Stimulated activated CD8-positive, alpha-beta memory T cell treated with anti-CD3 and anti-CD28 coated beads, Interleukin-12 subunit alpha, Interleukin-12 subunit beta, amount 100 ng/mL, for 1 hour (primary cell): ENCODE measurements at places on chromosomes 7 and 10.

DNA sequence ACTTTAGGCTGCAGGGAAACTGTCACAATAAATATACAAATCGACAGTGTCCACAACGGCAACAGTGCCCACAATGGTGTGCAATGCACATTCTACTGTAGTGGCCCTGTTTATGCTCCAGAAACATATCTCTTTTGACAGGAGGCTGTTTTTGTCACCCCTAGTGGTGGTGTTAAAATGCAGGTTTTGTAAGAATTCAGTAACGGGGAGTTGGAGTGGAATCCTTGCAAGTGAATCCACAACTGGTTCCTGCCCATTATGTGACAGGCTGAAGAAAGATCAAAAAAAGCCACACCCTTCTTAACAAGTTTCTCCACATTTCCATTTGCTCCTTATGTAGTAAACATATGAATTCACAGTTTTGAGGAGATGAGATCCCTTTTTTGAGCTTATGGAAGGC lies 58.5 kb downstream of the BEND7 start:
- DNase-seq, result no peak

DNA sequence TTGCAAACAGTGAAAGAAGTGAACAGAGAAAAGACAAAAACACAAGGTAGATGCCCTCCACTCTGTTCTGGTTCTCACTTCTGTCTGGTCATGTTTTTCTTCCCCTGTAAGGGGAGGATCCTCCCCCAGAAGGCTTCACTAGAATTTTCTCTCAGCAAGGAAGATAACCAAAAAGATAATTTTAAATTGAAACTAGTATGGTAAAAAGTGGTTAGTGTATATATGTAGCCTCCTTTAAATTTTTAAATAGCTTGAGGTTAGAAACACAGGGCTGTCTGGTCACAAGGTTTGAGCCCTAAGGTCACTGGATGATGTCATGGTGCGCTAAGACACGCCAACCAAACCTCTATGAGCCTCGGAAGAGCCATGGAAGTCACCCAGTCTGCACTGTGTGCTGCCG lies 5.6 kb upstream of the PKD1L1 start:
- no peak for DNase-seq

DNA sequence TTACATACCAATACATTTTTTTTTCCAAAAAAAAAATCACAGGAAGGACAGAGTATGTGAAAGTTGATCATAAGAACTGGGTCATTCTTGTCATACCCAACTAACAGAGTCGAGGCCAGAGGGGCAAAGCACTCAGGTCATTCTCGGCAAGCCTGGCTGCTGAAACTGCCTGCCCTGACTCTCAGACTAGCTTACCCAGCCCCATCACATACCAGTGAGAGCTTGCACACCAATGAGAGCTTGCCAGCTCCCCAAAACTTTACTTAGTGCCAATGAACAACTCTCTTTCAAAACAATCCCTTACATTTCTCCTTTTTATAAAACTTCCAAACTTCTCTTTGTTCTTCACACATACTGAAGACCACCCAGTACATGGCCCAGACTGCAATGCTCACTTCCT lies 48.9 kb downstream of the VOPP1 start:
- no peak for DNase-seq

DNA sequence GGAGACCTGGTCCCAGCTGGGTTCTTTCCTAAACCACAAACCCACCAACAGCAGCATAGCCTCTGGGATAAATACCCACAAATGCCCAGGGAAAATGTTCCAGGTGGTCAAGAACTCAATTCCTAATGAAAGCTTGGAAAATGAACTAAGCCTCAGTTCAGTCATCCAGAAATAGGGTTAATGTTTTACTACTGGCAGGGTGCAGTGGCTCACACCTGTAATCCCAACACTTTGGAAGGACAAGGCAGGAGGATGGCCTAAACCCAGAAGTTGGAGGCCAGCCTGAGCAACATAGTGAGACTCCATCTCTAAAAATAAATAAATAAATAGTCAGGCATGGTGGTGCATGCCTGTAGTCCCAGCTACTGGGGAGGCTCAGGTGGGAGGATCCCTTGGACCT lies 82.2 kb downstream of the SVOPL start:
- DNase-seq, result no peak

GRCh38 chr10:72292223-72292691 lies 18.5 kb downstream of the DDIT4 start:
- no peak for DNase-seq

- DNase-seq, result no peak
These were observed 24.2 kb downstream of the SH2D4B start for GRCh38 chr10:80561950-80562349.

GRCh38 chr10:133206356-133207040 lies 23.5 kb upstream of the UTF1 start:
- no peak for DNase-seq

DNA sequence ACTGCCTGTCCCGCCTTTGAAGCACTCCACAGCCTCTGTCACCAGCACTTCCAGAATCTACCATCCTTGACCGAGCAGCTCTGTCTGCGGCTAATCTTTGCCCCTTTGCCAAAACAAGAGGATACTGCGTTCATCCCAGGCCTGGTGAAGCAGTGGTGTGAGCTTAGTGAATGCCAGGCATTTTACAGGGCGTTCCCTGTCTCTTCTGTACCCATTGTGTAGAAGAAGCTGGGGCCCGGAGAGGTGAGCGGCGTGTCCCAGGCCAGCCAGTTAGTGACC lies 61.2 kb downstream of the C10orf105 start:
- no peak for DNase-seq

GRCh38 chr10:123517901-123518300 lies 148.3 kb upstream of the GPR26 start:
- no peak for DNase-seq

- DNase-seq, result no peak
These were observed 287.6 kb downstream of the TWIST1 start for GRCh38 chr7:18829858-18830285.

- no peak for DNase-seq
These were observed 145.3 kb downstream of the HTR7 start for GRCh38 chr10:90712529-90712928.

DNA sequence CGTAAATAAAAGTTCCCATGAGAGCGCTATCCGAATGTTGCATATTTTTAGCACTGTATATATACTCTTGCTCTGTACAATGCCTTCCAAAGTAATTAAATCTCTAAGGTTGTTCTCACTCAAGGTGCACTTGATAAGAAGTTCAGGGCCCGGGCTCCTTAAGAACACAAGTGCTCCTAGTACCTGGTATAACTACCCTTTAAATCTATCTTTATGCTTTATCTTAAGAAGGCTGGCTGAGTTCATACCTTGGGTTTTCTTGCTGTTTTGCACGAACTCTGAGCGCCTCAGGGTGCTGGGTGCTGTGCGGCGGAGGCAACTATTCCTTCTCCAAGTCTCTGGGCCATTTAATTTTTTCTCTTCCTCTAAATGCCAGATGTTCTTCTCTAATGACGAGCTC lies 80.4 kb downstream of the DNMBP start:
- DNase-seq, result no peak

- no peak for DNase-seq
These were observed 132.3 kb downstream of the PLXNA4 start for GRCh38 chr7:132443761-132444520.

DNA sequence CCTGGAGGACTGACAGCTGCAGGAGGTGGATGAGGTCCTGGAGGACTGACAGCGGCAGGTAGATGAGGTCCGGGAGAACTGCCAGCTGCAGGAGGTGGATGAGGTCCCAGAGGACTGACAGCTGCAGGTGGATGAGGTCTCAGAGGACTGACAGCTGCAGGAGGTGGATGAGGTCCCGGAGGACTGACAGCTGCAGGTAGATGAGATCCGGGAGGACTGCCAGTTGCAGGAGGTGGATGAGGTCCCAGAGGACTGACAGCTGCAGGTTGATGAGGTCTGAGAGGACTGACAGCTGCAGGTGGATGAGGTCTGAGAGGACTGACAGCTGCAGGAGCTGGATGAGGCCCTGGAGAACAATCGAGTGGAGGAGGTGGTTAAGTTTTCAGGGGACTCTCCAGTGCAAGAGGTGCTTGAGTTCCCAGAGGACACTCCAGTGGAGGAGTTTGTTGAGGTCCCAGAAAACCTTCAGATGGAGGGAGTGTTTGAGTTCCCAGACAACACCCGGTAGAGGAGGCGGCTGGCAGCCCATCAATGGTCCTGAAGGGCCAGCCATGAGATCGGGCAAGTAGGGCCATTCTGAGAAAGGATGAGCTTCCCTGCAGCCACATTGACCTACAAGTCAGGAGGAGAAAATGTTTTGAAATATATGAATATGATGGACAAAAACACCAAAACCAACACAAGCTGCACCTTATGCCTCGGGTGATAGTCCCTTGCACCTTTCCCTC lies 4.7 kb upstream of the EIF5AL1 start:
- no peak for DNase-seq

GRCh38 chr7:128168667-128169210 lies 72.3 kb upstream of the LEP start:
- no peak for DNase-seq

DNA sequence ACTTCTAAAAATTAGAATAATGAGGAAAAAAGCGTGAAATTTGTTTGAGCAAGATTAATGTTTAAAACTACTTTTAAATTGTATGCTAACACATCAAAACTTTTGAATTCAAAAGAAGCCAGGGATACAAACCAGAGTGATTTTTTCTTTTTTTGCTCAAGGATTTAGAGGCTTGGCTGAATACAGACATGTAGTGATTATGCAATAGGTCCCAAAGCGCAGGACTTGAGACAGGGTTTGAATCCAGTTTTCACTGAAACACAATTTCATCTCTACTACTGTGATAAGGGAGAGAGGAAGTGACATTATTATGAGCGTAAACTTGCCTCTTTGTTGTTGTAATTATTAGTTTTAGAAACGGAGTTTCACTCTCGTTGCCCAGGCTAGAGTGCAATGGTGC lies 207.3 kb downstream of the ZNF33B start:
- no peak for DNase-seq

- no peak for DNase-seq
These were observed 191.3 kb downstream of the AUTS2 start for GRCh38 chr7:69789563-69789962.

DNA sequence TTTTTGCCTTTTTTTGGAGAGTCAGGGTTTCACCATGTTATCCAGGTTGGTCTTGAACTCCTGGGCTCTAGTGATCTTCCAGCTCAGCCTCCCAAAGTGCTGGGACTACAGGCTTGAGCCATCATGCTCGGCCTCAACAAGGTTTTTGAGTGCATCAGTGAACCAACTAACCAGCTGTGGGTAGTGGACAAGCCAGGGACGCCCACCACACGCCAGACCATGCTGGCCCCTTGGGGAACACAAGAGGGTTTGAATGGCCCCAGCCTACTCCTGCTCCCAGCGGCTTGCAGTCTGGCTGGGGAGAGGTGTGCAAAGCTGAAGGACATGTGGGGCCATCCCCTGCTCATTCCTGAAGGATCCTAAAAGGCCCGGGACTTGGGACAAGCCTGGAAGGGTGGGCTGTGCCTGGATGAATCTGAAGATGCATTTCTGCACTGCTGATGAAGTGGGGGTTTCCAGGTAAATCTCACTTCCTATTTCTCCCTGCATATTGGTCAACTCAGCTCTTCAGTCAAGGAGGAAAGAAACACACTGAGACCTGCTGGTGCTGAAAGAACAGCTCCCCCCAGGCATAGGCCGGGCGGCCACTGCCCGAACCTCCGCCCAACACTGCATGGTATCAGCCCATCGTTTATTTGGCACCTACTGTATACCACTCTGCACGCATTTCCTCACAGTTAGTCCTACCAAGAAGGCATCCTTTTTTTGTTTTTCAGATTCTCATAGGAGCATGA lies 6.9 kb downstream of the MMD2 start:
- DNase-seq, result no peak

- no peak for DNase-seq
These were observed 33.7 kb downstream of the ZMIZ1 start for GRCh38 chr10:79102498-79102874.

GRCh38 chr10:103793920-103794883 lies 61.2 kb downstream of the SH3PXD2A start:
- DNase-seq, result no peak

- no peak for DNase-seq
These were observed 1325.5 kb downstream of the REEP3 start for GRCh38 chr10:64846700-64847099.

- no peak for DNase-seq
These were observed 1.6 kb upstream of the TASOR2 start for GRCh38 chr10:5683065-5683464.

DNA sequence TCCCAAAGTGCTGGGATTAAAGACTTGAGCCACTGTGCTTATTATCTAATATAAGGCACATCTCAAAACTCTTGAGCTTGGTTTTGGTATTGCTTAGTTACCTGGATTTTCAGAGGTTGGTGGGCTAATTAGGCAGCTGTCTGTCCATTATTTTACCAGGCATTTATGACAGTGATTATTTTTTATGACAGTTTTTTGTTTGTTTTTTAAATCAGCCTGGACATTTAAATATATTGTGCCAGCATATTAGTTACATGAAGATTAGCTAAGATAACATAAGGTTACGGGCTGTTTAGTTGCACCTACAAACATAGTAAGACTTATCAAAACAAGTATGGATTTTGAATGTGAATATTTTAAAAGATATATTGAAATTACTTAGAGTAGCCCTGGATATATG lies 2.6 kb upstream of the ZRANB1 start:
- no peak for DNase-seq

GRCh38 chr7:5212633-5213285 lies 22.7 kb downstream of the WIPI2 start:
- DNase-seq, result no peak

DNA sequence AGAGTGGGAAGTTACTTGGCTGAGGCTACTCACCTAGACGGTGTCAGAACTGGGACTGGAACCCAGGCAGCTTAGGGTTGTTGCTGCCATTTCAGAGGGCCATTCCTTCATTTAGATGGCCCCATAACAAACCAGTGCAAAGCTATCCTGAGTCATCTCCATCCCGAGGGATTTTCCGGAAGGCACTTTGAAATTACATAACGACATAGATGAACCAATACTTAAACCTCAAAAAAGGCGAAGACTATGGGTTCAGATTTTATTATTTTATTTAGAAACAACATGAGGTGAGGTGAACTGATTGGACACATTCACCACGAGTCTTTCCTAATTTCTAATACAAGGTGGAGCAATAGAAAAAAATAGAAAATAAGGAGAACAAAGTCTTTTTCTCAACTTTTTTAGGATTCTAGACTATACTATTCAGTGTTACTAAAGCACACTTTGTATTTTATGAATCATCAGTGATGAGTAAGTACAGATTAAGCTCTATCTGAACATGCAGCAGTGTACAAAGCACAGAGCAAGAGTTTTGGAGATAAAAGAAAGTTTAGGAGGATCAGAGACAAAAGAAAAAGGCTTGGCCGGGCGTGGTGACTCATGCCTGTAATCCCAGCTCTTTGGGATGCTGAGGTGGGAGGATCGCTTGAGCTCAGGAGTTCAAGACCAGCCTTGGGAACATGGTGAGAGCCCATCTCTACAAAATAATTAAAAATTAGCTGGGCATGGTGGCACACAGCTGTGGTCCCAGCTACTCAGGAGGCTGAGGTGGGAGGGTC lies 79.5 kb upstream of the SVIL start:
- DNase-seq, result no peak

- no peak for DNase-seq
These were observed 818.6 kb downstream of the TNS3 start for GRCh38 chr7:46763344-46763743.

DNA sequence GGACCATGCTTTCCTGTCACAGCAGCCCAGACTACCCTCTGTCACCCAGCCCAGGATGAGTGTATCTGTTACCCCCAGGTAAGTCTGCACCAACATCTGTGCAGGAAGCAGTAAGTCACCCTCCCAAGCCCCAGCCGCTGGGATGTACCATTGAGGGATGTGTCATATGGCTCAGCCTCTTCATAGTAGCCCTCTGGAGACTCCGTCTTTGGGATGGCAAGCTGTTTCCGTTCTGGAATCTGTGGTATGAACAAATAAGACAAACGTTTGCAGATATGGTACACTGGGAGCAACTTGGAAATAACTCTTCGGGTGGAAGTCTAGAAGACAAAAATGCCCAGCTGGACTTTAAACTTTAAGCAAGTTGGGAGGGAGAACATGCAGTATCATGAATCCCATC lies 81.3 kb downstream of the AFAP1L2 start:
- no peak for DNase-seq
